ENCODE measurements at places on chromosomes 2 and 18. TPM values are rescaled to one million over a fixed set of nuclear protein-coding genes. Genes with fewer than 3 reads are reported as not detected.

The MOGAT1 gene
- total RNA-seq: not detected

The MALL gene
- 131 TPM for total RNA-seq

The NPAS2 gene
- 101 TPM for total RNA-seq

The MCM6 gene
- 46.8 TPM for total RNA-seq

The LIMS3 gene
- total RNA-seq: not detected

The CFAP221 gene
- total RNA-seq: 0.40 TPM

The CPS1 gene
- 10.7 TPM for total RNA-seq

The CSRNP3 gene
- total RNA-seq: not detected

The CPO gene
- total RNA-seq: not detected

The DPYSL5 gene
- total RNA-seq: 7.5 TPM

The CRIM1 gene
- 133 TPM for total RNA-seq

The STK25 gene
- 76.7 TPM for total RNA-seq

The FHL2 gene
- total RNA-seq: 62.5 TPM

The SERPINB13 gene
- total RNA-seq: not detected

The SNRNP27 gene
- 44.2 TPM for total RNA-seq

The RESP18 gene
- total RNA-seq: not detected

The PER2 gene
- 6.2 TPM for total RNA-seq

The NETO1 gene
- total RNA-seq: not detected

The CD302 gene
- total RNA-seq: 2.5 TPM

The NEUROD1 gene
- not detected for total RNA-seq

The REL gene
- total RNA-seq: 1.0 TPM

The RIT2 gene
- not detected for total RNA-seq

The LYPD6 gene
- 0.19 TPM for total RNA-seq

The IL1R1 gene
- total RNA-seq: 27.0 TPM

The LCT gene
- total RNA-seq: not detected

The FOXD4L1 gene
- total RNA-seq: 0.37 TPM

The ABCG8 gene
- not detected for total RNA-seq

The CABLES1 gene
- total RNA-seq: 15.8 TPM

The CELF4 gene
- not detected for total RNA-seq

The NFE2L2 gene
- 43.3 TPM for total RNA-seq

The INHA gene
- 0.74 TPM for total RNA-seq

The UGT1A8 gene
- not detected for total RNA-seq
